ENCODE measurements at places on chromosomes 11 and 22.

DNA sequence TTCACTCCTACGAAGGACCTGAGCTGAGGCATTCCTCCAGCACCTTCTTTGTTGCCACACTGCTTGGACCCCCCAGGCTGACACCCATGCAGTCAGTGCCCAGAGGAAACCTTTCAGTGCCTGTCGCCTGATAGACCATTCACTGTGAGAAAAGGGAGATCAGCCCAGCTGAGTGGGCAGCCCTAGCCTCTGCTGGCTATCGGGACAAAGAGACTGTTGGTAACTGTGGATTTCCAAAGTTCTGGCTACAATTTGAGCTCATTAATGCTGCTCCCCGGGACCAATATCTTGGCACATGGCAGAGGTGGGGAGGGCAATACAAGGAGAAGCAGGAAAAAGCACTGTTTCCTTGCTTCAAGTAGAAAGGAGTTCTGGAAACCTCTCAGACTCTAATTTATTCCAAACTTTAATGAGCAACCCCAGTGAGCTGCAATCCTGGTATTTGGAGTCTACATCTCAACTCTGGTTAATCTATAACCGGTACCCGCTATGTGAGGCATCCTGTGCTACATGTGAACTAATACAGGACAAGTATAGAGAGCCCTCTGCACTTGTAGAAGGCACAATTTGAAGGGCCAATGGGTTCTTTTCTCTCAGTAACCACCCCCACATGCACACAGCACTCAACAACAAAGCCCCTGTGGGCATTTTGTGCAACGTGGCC is 200.7 kb upstream of the NCAM1 start:
- no peak for DNase-seq

- DNase-seq = no peak
Observed at GRCh38 chr22:39244496-39245129, at the start of gene PDGFB. TSS of gene PDGFB (minus strand) at chr22:39244982. CDS start at chr22:39243963, 1,019 bp downstream.

DNA sequence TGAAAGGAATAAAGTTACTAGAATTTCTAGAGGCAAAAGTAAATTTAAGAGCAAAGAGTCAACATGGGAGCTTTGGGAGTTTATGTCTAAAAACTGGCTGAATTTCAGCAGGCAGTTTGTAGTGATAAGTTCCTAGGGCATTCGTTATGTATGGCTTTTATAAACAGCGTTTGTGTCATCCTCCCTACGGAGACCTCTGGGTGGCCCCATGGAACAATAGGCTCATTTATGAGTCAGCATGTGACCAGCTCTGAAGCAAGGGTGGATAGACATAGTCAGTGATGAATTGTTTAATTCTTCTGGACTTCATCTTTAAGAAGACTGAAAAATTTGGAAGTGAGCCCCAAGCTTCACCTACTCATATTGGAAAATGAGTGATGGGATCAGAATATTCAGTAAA is 37.1 kb downstream of the SVIP start:
- DNase-seq = peak; percentile 3

DNA sequence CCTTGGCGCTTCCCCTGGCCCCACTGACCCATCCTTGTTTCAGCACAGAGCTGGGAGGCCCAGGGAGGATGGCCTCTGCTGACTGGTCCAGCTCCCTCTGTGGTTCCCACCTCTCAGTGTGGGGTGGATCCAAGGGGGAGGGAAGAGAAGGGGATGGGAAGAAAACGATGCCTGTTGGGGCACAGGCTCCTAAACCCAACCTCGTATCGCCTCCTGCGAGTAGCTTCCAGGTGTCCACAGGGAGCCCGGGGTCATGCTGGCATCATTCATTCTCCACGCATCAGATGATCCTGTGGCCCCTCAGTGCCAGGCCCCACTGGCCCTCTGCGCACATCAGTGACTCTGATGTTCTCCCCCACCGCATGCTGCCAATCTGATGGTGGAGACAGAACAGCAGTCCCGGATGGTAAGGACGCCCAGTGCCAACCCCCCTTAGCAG is 5.1 kb downstream of the MYEOV start:
- DNase-seq = no peak

DNA sequence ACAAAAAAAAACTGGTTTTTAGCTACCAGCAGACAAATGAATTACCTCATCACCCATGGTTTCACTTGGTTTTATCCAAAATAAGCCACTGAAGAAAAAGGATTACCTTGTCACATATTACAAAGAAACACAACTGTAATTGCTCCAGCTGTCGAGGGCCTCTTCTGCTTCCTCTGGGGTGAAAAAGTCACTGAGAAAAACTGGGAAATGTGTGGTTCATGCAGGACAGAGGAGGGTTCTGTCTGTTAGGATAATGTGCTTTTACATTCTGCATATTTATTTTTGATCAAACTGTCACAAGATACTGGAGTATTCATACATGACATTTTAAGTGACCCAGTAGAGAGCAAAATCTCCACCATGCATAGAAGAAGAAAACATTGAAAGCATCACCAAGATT is 211.7 kb downstream of the NAV2 start:
- no peak for DNase-seq

DNA sequence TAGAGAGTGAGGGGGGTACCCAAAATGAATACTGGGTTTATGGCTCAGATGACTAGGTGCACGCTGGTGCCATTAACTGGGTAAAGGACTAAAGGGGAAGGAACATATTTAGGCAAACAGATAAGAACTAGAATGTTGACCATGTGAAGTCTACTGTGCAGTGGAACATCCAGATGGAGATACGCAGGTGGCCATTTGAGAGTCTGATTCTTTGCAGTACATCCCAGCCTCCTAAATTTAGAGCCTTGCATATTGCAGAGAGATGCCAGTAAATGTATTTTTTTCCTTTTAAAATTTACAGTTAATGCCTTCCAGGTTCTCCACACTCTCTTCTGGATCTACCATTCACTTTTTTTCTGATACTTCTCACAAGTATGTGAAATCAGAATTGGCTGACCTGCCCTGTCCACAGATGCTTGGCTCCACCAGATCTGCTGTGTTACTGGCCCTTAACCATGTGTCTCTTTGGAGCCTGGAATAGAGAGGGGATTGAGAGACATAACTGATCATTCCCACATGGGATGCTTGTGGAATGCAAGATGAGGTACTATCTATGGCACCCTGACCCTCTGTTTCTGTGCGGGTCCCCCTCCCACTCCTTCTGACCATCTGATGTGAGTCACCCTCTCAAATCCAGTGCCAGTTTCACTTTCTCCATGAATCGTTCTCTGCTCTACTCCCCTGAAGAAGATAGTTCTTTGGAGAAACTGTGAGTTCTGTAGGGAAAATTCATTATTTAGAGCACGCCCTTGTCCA is 77.0 kb upstream of the NCAM1 start:
- no peak for DNase-seq

DNA sequence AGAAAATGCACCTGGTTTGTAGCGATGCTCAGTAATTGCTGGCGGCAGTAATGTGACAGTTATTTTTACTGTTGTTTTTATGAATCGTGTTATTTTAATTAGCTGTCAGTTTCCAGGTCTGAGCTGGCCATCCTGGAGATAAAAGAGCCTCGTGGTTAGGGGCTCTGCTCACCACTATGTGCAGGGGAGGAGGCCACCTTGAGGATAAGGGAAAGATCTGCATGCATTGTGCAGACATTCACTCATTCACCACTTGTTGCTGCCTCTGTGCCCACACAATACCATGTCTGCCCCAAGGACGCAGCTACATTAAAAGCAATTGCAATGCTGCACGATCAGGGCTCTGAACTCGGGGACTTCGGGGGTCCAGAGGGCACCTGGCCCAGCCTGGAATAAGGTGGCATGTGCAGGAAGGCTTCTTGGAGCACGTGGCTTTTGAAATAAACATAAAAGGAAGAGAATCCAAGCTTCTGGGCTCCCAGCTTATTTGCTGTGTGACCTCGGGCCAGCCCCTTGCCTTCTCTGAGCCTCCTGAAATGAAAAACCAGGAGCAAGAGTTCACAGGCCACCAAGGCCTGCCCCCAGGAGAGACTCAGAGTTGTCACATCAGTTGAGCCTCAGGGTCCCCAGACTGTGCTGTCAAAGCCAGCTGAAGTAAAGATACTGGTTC is 44.7 kb upstream of the SHISAL1 start:
- no peak for DNase-seq

GRCh38 chr22:35085621-35086020 is 19.7 kb downstream of the ISX start:
- DNase-seq = no peak

GRCh38 chr11:62502030-62502730 is 44.4 kb downstream of the AHNAK start:
- no peak for DNase-seq

DNA sequence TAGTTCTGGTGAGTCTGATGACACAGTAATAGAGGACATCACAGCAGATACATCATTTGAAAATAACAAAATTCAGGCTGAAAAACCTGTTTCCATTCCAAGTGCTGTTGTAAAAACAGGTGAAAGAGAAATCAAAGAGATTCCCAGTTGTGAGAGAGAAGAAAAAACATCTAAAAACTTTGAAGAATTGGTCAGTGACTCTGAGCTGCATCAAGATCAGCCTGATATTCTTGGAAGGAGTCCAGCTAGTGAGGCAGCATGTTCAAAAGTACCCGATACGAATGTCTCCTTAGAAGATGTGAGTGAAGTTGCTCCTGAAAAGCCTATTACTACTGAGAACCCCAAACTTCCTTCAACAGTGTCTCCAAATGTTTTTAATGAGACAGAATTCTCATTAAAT is 38.7 kb downstream of the RTN3 start:
- DNase-seq = no peak

DNA sequence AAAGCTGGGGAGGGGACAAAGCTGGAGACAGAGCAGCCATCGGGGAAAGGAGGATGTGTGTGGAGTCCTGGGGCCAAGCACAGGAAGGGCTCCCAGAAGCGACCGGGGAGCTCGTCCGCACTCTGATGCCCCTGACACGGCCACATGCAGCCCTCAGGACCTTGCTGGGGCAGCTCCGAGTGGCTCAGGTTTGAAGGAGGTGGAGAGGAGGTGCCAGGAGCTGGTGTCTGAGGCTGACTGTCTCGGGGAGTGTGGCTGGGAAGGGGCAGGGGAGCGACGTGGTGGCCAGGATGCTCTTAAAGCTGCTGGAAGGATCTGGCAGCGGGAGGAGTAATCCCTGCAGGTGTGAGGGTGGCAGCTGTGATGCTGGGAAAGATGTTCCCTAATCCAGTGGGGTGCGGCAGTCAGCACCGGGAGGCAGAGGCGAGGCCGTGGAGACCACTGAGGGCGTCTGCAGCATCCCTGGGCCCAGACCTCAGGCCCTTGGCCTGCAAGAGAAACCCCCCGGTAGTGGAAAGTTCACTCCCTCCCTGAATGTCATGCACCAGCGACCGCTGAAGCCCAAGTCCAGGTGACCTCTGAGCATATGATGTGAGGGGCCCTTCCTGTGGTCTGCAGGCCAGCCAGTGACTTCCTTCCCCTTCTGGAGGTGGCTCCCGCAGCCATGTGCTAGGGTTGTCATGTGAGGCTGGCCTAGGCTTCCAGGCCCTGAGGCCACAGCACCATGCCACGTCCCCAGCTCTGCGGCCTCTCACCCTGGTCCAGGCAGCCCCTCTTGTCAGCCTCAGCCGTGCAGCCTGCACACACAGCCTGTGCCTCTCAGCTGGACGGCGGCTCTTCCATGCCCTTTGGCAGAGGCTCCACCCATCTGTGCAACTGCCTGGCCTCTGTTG is 17.2 kb upstream of the CTSD start:
- DNase-seq = no peak

- DNase-seq = no peak
Observed at GRCh38 chr22:22789233-22789921, 98.2 kb upstream of the IGLL5 start.

DNA sequence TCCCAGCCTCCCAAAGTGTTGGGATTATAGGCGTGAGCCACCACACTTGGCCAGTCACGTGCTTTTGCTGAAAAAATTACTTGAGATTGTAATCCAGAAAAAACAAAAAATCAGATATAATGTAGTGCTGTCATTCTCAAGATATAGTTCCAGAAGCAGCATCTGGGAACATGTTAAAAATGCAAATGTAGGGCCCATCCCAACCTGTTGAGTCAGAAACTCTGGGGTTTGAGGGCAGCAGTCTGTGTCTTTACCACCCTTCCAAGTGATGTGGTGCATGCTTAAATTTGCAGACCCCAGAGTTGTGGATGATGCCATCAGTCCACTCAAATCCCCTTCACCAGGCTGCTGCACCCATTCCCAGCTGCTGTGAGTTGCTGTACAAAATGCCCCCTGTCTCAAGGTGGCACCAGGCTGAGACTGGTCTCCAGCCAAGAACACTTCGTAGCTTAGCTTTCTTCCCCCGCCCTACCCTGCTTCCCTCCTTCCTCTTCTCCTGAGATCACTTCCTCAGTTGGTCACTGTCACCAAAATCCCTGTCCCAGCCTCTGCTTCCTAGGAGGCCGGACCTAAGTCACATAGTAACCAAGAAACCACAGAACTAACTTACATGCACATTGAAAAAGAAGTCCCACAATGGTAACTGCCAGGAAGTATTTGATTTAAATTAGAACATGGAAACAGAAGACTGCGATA is 18.2 kb upstream of the ARRB1 start:
- no peak for DNase-seq

DNA sequence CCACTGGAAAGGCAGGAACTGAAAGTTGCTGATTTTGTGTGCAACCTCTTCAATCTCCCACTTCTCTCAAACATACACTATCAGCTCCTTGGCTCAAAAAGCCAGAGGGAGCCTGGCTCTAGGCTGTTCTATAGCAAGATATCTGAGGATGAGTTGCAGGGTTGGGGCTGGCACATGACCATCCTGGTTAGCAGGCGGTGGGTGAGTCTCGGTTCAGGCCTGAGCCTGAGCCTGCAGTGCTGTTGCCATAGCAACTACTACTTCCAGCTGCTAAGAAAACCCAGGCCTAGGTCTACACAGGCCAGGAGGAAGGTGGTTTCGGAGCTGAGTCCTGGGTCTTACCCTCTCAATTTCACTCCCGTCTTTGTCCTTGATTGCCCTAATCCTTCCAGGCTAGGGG is 39.0 kb downstream of the CWC15 start:
- no peak for DNase-seq

DNA sequence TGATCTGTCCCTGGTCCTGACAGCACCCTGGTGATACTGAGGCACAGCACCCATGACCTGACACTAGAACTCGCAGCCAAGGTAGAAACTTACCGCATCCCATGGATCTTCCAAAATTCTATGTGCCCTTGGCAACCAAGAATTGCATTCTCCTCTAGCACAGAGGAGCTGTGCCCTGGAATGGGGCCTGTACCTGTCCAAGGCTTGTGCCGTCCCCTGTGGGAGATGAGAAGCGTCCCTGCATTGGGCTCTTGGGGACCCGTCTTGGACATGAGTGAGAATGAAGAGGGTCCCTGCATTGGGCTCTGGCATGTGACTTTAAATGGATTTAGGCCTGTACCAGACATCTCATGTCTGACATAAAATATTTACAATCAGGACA is 67.1 kb downstream of the GGTLC2 start:
- DNase-seq = no peak

Measured in amniotic stem cell (primary cell).